ENCODE measurements at places on chromosomes 16 and 17. TPM values are rescaled to one million over a fixed set of nuclear protein-coding genes. Genes with fewer than 3 reads are reported as not detected.

TBC1D3I gene
- total RNA-seq = 1.2 TPM

BCL7C gene
- 27.1 TPM for total RNA-seq

HOXB7 gene
- 0.64 TPM for total RNA-seq

RBFOX1 gene
- not detected for total RNA-seq

HIGD1B gene
- not detected for total RNA-seq

DNA sequence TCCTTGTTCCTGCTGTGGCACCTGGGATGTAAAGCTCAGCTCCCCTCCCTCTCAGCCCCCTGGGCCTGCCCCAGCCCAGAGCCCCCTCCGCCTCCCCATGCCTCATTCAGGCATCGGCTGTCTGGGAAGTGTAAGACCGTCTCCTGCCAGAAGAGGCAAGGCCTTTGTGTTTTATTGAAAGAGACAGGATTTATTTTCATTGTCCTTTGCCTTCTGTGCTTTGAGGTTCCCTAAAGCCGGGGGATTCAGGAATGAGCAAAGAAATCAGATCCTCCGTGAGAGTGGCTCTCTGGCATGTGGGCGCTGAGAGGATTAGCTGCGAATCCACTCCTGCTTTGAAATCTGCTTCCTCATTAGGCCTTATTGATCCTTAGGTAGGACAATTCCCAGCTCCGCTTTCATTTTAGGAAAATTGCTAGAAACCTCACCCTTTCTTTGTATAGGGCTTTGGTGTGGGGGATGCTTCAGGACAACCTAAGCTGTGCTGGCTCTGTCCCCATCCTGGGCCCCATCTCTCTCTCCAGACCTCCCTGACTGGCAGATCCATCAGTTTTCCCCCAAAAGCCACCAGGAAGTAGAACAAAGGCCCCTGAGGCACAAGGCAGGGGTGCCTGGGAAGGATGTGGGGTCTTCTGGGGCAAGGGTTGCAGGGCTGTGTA is 211.5 kb upstream of the TNRC6C start:
- no peaks in the 10 kb centered on the region for H3K36me3 ChIP-seq
- DNase-seq = no peak
- H3K4me1 ChIP-seq = no peaks in the 10 kb centered on the region

DNA sequence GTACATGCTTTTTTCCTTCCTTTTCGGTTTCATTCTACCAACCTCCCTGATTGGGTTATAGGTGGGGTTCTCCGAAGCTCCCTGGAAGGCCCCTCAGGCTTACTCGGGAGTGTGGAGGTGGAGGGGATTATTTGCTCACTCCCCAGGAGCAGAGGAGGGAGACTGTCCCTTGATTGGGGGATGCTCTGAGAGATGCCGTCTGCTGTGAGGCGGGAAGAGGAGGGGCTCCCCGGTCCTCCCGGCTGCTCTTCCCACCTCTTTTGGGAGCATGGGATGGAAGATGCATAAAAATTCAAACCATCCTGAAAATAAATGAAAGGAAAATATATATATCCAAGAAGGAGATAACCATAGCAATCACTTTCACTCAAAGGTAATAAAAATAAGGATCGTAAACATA is 16.1 kb upstream of the RPTOR start:
- H3K4me3 ChIP-seq = no peak overlapping the region
- no peak for DNase-seq
- H3K36me3 ChIP-seq = no peaks in the 10 kb centered on the region
- no peaks in the 10 kb centered on the region for H3K4me1 ChIP-seq

DNA sequence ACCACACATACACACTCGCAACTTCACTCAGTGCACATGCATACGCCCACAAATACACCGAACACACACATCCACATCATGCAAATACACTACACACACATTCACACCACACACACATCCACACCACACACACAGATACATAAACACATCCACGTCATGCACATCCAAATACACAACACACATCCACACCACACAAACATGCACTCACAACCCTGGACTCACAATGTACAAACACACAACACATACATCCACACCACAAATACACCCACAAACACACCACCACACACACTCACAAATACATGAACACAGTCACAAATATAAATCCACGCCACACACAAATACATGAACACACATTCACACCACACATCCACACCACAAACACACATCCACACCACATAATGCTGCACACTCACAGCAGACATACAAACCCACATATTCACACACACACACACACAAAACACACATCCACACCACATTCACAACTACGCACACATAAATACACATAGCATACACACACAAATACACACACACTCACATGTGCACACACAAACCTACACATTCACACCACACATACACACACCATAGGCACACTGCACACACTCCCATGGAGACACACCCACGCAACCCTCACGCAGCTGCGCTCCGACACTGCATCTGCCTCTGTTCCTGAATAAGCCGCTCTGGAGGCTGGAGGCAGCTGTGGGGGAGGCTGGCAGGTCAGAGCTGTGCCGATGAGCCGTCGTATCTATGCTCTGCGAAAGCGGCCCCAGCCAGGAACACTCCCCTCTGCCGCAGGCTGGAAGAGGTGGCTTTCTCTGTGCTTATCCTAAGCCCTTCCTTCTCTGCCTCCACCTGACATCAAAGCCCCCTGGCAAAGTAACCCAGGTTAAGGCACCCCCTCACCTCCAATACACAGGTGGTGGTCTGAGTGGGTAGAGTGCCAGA is 141.8 kb downstream of the GRIN2A start:
- DNase-seq = no peak
- H3K4me1 ChIP-seq = no peaks in the 10 kb centered on the region
- no peaks in the 10 kb centered on the region for H3K36me3 ChIP-seq
- no peak overlapping the region for H3K27ac ChIP-seq

GRCh38 chr17:68431661-68432071 is 25.6 kb downstream of the WIPI1 start:
- no peak overlapping the region for H3K27ac ChIP-seq
- H3K4me1 ChIP-seq = peaks cover 13% of the 10 kb centered on the region

DNA sequence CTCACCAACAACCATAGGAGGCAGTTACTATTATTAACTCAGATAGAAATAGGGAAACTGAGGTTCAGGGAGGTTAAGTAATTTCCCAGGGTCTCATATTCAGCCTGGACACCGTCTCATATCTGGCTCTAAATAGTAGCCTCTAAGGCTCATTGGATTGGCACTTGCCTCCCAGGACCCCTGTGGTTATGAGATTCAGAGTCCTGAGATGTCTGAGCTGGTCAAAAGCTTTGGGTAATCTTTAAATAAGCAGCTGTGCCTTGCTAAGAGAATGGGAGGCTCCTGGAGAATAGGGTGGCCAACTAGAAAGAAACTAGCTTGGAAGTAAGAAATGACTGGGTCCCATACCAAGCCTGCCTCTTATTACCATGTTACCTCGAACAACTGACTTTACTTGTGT is 50.3 kb upstream of the CRHR1 start:
- H3K36me3 ChIP-seq = no peaks in the 10 kb centered on the region
- DNase-seq = no peak
- no peak overlapping the region for H3K4me3 ChIP-seq
- no peaks in the 10 kb centered on the region for H3K4me1 ChIP-seq
- H3K27ac ChIP-seq = no peak overlapping the region
- peaks cover 24% of the 10 kb centered on the region for H3K27me3 ChIP-seq

Data from activated T-helper 2 cell treated with anti-CD3 and anti-CD28 coated beads, Interferon-gamma antibody, Interleukin-2, Interleukin-4, amounts not matched to agents 10 μg/mL and 5 μg/mL and 100 μg/mL, durations not matched to agents 14 hours and 24 hours and 36 hours (primary cell).